NCI-H460 (cell line): ENCODE measurements at places on chromosomes 4 and X. TPM values are rescaled to one million over a fixed set of nuclear protein-coding genes. Genes with fewer than 3 reads are reported as not detected.

The XG gene
- total RNA-seq, result not detected in 2 replicates

DNA sequence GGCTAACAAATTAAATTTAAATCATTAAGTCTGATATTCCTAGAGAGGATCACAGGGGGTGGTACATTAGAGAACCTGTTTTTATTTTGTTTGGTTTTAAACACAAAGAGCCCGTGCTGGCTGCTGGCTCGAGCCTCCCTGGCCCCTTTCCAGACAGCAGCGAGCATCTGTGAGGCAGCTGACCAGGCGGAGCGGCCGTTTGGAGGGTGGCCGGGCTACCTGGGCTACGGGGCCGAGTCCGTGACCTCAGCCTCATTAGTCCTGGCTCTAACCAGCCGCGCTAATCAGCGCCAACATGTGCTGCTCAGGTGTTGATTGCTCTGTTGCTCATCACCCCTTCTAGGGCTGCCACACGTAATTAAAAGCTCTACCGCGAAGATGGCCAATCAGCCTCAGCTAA, 35.3 kb downstream of the DCTD start:
- DNase-seq, result no peak

- DNase-seq, result no peak
Observed at GRCh38 chr4:180557348-180557747, 1685.9 kb upstream of the TENM3 start.

DNA sequence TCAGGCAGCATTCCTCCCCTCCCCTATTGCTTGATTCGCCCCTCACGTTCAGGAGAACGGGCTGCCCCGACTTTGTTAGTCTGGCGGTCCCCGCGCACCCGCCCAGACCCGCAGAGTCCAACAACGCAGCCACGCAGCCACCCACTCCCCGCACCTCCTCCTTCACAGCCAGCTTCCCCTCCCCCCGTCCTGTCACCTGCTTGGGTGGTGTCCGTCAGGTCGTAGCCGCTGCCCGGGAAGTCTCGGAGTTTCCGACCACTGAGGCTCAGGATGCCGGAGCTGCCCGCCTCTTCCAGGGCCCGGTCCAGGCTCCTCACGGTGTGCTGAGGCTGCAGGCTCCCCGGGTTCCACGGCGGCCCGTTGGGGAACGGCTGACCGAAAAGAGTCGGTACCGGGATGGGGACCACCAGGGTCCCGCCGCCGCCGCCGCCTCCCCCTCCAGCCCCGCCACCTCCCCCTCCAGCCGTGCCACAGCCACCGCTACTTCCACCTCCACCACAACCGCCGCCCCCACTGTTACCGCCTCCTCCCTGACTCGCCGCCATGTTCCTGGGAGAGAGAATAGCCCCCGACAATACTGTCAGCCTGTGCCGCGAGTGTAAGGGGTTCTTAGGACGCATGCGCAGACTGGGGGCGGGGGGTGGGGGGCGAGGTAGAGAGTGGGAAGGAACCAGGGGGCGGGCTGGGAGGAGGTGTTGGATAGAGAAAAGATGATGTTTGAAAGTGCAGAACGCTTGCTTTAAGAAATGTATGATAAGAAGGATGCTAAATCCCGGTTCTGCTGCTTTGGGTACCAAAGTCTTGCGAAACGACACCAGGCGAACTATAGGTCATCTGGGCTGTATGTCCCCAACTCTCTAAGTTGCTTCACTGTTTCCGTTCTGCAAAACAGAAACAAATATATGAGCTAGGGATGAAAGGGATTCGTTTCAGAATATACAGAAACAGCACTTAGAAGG, at the start of gene LRCH2:
TSS of gene LRCH2 (minus strand) at position 600 of the 959 bp plus-strand sequence. CDS start at position 545, 55 bp downstream.
- no peak for DNase-seq
